ENCODE measurements at places on chromosomes 11 and 22.

GRCh38 chr11:2200957-2201519 lies 29.4 kb upstream of the TH start:
- DNase-seq: no peak

DNA sequence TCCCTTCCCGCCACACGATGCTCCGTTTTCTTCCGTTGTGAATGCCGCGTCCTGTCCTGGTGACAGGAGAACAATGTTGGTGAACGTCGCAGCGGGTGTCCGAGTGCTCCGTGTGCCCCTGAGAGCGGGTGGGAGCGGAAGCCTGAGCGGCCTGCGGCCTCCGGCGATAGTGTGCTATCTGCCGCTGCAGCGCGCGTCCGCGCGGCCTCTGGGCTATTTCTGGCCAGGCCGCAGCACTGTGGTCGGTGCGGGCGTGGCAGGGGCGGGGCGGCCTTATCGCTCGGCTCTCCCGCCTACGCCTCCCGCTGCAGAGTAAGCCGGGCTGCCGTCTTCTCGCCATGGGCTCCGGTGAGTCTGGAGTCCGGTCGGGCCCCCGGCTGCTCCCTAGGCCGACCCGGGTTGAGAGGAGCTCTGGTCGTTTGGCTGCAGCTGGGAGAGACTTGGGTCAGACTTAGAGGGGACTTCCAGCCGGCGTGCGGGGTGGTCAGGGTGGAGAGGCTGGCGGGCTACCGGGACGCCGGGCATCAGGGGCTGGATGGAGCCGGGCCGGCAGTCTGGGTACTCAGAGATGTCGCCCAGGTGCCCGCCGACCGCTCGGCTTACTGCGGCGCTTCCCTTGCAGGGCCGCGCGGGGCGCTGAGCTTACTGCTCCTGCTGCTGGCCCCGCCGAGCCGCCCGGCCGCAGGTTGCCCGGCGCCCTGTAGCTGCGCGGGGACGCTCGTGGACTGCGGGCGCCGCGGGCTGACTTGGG lies at the start of gene GP1BB:
GP1BB (plus strand) TSS at position 308 of the 751 bp plus-strand sequence; CDS start at position 339, 31 bp downstream.
- peak; percentile 47 for DNase-seq

DNA sequence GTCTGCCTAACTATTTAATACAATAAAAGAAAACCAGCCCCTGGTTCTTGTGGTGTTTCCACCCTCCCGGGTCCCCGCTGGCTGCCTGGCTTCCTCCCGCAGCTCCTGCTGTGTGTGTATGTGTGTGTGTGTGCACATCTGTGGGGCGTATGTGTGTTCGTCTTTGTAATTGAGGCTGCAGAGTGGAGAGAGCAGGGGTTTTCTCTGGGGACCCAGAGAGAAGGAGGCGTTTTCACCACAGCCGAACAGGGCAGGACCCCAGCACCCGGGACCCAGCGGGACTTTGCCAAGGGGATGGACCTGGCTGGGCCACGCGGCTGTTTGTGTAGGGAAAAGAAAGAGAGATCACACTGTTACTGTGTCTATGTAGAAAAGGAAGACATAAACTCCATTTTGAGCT lies 42.7 kb downstream of the IGLL1 start:
- no peak for DNase-seq

DNA sequence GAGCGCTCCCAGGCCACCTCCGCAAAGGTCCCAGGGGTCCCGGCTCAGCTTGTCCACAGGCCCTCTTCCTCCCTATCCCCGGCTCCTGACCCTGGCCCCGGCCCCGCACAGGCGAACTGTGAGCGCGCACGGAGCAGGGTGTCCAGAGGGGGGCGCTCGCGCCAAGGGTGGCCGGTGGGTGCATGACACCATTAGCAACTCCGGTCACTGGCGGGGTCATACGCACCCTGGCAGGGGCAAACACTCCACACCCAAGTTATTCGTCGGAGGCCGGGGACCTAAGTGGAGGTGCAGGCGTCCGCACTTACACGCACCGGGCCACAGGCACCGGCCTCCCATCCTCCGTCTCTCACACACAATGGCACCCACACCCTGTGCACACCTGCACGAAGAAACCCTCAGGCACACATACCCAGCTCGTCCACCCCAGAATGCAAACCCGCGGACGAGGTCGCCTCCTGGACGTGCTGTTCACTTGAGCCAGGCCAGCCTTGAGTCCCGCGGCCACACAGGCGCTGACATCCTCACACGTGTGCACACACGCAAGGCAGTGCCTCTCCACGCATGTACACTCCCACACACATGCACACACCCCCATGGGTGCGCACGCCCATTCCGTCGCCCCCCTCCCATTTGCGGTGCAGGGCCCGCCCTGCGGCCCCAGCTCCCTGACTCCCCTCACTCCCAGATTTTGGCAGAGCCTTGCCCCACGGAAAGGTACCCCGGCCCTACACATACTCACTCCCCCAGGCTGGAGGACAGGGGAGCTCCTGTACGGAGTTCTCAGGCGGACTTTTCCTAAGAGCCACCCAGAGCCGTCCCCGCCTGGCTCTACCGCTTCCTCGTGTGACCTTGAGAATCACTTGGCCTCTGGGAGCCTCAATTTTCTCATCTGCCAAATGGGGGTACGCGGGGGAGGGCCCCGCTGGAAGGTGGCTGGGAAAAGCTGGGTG lies at the start of gene RASGRP2:
RASGRP2 (minus strand) TSS at position 552 of the 953 bp plus-strand sequence. CDS start 1,276 bp downstream, outside the sequence.
- DNase-seq: peak; percentile 84

DNA sequence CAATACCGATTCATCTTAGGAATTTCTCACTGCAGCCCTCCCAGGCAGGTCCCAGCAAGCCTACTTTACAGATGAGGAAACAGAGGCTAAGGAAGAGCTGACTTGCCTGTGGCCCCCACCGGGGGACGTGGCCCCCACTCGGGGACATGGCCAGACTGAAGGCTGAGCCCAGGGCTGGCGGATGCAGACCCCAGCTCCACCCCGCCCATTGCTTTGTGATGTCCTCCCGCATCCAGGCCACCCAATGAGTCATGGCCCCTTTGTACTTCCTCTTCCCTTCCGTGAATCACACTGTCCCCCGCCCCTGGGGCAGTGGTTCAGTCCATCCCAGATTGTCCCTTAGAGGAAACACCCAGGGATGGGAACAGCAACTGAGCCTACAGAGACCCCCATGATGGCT lies 116.0 kb upstream of the ANO1 start:
- DNase-seq: no peak

- DNase-seq: no peak
Observed at GRCh38 chr11:26951809-26952515, 42.0 kb upstream of the FIBIN start.

DNA sequence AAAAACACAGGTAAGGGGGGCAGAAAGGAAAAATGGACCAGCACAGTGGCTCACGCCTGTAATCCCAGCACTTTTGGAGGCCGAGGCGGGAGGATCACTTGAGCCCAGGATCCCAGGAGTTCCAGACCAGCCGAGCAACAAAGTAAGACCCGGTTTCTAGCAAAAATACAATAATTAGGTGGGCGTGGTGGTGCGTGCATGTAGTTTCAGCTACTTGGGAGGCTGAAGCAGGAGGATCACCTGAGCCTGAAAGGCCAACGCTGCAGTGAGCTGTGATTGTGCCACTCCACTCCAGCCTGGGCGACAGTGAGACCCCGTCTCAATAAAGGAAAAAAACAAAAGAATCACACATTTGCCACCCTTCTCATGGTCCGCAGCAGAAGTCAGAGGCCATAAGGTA lies 519.4 kb downstream of the BRD1 start:
- no peak for DNase-seq

DNA sequence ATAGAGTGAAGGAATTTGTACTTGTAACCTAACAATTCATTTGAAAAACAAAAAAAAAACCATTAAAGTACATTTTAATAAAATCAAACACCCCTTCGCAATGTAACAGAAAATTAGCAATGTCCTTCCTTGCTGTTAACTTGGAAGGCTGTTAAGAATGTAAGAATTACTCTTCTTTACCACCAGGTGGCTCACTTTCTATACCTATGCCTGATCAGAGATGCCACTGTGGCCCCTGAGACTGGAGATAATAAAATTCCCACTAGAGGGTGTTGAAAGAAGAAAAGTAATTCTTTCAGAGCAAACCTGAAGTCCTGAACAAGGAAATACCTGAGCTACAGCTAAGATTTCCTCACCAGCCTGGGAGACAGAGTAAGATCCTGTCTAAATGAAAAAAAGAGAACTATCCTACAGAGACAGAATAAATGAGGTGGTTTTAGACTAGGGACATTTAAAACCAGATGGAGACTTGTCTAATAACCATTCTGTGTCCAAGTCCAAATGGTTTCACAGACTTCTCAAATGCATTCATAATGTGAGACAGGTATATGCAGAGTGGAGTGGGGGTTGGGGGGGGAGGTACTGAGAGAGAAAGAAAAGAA lies 1089.3 kb downstream of the FAM181B start:
- DNase-seq: no peak

DNA sequence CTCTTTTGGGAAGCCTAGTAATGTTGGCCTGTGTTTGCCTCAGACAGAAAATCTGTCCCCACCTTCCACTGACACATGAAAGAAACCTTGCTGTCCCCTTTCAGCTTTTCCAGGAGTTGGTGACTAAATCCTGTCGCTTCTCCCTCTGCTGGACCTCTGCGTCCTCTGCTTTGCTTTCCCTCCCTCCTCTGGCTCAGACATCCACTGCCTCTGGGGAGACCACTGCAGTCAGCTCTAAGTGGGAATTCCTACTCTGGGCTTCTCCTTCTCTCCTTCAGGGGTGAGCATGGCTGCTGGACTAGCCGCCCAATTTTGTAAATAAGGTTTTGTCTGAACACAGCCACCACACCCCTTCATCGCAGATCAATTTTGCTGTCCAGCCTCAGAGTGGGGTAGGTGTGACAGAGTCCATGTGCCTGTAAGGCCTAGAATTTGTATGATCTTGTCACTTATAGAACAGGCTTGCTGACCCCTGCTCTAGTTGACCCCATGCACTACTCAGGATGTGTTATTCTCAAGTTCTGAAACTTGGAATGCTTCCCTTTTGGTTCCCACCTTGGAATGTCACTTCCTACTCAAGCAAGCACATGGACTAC lies 23.0 kb downstream of the LRRC74B start:
- no peak for DNase-seq

DNA sequence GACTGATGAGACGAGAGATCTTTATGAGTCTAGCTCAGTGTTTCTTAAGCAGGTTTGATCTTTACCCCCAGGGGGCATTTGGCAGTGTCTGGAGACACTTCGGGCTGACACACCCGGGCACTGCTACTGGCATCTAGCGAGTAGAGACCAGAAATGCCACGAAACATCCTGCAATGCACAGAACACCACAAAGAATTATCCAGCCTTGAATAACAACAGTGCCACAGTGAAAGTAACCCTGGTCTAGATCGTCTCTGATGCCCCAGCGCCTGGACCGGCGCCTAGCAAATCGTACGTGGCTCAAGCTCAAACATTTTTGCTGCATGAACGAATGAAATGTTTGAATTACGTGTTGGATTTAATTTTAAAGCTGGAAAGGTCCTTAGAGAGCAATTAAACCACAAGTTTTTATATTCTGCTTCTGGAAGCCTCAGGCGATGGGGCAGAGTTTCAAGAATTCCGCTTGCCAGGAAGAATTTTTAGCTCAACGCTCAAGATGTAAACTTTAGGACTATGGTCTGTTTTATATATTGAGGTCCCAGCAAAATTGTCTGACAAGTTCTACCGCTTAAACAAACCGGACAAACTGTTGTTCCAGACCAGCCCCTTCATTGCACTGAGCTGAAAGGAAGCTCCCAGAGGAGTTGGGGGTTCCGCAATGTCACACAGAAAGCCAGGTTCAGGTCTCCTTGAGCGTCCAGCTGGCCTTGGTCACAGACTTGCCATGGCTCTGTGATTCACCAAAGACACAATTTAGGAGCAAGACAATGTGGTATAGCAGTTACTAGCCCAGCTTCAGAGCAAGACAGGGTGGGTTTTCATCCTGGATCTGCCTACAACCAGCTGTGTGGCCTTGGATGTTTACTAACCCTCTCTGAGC lies 44.2 kb upstream of the SMTN start:
- no peak for DNase-seq

- no peak for DNase-seq
Observed at GRCh38 chr11:29352273-29352795, 664.5 kb downstream of the KCNA4 start.

- no peak for DNase-seq
Observed at GRCh38 chr11:12674571-12674935, 332 bp downstream of the TEAD1 start.

DNA sequence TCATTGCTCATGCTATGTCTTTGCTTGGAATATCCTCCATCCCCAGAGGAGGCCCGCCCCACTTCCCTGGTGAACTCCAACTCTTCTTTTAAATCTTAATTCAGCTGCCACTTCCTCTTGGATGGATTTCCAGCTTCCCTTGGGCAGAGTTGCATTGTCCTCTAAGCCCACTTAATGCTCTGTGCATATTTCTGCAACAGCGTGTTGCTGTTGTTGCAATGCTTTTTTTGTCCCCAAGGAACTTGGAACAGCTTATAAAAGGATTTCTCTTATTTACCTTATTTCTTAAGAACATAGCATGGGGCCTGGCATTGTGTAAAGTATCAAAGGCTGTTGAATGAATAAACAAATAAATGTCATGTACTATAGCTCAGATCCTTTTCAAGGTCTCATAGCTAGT lies 507.4 kb downstream of the METTL15 start:
- DNase-seq: no peak

- DNase-seq: no peak
Observed at GRCh38 chr11:129163714-129164164, 28.4 kb downstream of the ARHGAP32 start.

- DNase-seq: no peak
Observed at GRCh38 chr11:78213526-78214330, 25.0 kb downstream of the USP35 start.

DNA sequence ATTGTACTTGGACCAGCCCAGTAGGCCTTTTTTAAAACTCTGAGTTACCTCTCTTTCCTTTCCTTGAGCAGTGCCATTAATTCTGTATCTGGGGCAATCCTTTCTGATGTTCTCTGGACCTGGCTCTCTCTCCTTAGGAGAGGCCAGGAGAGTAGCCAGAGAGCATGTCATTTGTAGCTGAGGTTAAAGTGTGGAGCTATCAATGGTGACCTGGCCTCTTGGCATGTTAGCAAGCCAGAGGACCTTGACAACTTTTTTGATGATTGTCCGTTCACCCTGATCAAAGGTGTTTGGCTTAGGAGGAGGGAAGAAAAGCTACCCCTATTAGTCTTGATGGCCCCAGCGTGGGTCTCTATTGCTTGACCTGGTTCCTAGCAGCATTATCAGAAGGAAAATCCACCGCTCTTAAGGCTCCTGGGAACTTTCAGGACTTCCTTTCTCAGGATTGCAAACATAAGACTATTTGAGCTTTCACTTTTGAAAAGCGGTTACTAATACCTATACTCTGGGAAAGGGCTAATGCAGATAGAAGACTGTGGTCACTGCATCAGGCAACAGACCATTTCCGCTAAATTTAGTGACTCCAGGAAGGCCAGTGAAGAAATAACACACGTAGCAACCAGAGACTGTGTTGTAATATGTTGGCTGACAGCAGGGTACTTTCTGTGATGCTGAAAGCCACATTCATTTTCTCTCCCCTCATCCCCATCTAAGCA lies 18.2 kb downstream of the LIMK2 start:
- DNase-seq: no peak

- peak; percentile 84 for DNase-seq
Observed at GRCh38 chr11:16820324-16821092, 82.1 kb downstream of the C11orf58 start.

All from activated T-cell treated with anti-CD3 and anti-CD28 coated beads, Interleukin-2, amount 50 U/mL, for 48 hours (primary cell).